AG09309 (cell line): ENCODE measurements at places on chromosomes 11 and 22.

- DNase-seq, result no peak
Measured at GRCh38 chr11:126426106-126426505, 70.6 kb downstream of the ST3GAL4 start.

DNA sequence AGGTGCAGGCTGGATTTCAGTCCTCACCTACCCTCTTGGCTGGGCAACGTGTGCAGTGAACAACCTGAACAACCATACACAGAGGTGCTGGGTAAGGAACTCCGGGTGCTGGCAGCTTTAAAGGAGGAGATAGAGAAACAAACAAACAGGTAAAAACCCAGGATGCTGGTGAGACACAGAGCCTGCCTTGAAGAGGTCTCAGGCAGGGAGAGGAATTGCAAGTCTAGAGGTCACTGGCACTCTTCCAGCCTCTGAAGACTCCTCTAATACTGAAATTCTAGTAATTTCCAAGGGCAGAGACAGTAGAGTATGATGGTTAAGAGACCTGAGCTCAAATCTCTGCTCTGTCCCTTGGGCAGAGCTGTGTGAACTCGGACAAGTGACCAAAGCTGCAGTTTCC, 192.5 kb downstream of the CEP164 start:
- no peak for DNase-seq

- DNase-seq, result no peak
Measured at GRCh38 chr11:109155291-109155690, 266.7 kb upstream of the C11orf87 start.

- DNase-seq, result no peak
Measured at GRCh38 chr11:2838091-2838490, 47.5 kb downstream of the CDKN1C start.

DNA sequence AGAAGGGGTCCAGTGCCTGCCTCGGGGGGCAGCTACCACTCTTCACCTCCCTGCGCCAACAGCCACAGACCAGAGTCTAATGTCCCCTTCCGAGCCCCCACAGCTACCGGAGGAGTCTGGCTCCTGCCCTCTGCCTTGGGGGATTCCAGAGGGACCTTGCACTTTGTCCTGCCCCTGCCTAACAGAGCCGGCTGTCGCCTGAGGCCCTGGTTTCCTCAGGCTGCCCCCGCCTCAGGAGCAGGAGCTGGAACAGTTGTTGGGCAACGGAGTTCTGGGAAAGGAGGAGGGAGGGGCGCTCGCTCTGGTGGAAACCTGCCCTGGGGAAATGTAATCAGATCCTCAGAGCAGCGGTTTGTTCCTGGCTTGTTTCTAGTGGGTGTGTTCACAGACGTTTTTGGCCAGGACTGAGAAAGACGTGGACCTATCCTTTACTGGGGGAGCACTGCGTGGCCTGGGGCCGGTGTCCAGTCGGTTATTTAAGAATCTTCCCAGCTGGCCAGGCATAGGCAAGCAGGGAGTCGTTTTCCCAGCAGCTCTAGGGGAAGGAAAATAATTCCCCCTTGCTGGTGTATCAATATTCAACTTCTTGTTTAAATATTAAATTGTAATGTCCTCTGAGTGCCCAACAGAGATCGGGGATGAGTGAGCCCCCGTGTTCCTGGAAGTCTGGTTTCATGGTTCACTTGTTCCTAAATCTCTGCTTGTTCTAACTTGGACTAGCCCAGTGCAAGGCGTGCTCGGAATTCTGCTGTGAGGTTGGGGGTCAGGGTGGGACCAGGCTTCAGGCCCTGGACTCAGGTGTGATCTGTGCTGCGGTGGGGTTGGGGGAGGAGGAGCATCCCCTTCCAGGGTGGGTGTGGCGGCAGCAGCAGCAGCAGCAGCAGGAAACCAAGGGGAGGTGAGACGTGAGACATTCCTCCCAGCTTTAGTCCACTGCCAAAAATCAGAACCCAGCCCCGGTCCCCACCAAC, 32.1 kb downstream of the A4GALT start:
- peak; percentile 89 for DNase-seq

DNA sequence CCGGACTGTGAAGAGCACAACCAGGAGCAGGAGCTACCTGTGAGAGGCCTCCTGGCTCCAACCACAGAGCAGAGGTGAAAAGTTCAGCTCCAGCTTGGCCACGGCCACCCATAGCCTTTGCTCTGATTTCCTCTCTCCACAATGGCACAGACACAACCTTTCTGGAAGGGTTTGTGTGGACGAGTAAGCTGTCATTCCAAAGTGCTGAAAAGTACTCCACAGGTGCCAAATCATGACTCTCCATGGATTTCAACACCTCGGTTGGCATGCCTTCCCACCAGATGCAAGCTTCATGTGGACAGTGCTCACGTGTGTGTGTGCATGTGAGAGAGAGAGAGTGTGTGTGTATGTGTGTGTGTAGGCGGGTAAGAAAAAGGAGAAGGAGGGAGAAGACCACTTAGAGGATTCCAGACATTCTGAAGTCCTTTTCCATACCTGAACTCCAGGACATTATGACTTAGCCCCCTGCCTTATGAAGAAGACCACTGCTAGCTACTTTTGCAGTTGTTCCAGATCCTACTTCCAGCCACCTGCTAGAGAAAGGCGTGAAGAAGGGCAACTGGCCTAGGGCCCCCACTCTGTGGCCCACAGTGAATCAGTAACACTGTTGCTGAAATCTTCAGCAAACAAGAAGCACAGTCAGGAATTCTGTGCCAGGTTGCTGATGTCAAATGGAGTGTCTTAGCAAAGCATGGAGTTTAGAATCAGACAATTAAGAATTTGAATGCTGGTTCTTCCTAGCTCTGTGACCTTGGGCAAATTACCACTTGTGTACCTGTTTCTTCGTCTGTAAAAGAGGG, 13.9 kb upstream of the NAV2 start:
- DNase-seq, result peak; percentile 78

- DNase-seq, result no peak
Measured at GRCh38 chr11:46198245-46199240, 77.3 kb upstream of the PHF21A start.

- DNase-seq, result no peak
Measured at GRCh38 chr11:58637371-58637770, 14.9 kb downstream of the CNTF start.

DNA sequence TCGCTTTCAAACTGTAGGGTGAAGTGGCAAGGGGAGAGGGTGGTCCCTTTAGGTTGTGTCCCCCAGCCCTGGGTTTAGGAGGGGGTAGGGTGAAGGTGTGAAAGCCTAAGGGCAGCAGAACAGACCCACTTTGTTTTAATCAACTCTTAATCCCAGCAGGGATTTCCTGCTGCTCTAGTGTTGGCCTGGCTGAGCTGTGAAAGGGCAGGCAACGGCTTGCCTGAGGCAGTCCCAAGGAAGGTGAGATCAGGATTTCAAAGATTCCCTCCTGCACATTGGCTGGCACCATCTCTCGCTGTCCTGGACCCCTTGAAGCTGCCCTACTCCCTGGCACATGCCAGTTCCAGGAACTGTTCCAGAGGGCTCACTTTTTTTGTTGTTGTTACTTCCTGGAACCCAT, 221.3 kb downstream of the INSC start:
- DNase-seq, result no peak

DNA sequence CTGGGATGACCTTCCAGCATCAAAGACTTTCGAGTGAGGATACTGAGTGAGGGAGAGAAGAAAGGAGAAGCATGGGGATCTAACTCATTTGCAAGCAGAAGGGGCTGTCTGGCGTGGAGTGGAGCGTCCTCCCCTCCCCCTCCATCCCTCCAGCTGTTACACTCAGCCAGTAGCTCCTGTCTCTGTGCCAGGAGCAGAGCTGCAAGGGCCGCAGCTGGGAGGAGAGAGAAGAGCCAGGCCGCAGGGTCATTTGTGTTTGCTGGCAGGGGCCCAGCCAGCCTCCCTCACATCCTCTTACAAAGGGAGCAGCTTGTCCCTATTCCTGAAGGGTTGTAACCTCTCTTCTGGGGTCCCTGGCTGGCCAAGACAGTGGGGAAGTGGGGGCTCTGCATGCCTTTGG, 57.9 kb downstream of the NECTIN1 start:
- peak; percentile 11 for DNase-seq

DNA sequence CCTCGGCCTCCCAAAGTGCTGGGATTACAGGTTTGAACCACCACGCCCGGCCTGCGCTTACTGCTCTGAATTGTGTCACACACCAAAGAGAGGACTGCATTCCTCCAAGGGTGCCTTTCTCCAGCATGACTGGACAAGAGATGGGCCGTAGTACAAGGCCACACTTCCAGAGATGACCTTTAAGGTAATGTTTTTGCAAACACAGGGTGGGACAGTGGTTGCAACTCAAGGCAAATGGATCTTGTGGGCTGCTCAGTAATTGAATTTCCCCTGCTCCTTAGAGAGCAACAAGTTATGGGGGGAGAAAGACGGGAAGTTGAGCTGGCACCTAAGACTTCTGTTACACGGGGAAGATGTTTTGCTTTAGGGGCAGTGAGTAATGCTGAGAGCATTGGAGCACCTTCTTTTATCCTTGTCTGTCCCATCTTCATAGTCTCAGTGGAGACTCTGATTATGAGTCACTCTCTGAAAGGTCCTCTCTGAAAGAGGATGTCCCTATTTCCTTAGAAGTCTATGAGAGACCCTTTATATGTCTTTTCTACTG, 66.3 kb downstream of the C11orf91 start:
- no peak for DNase-seq

- no peak for DNase-seq
Measured at GRCh38 chr11:96990914-96991313, 601.1 kb downstream of the JRKL start.

DNA sequence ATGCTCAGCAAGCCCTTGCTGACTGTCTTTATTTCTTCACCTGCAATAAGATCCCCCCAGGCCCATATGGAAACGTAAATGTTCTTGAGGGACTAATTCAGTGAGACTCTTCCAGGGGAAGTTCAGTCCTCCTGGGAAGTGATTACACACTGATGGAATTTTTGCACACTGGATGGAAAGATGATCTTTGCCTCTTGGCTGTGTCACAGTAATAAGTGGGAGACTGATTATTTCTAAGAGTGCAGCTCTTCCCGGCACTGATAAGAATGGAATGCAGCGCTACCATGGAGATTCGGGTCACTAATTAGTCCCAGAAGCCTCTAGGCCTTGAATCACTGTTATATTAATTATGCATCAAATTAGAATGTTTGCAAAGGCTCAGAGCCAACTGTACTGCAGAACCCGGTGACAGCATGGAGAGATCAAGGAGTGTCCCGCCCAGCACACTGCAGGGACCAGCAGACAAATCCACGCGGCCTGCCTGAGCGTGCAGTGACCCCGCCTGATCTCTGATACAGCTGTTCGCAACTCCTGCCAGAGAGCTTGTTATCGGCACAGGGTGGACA, 178.3 kb downstream of the SNX19 start:
- peak; percentile 59 for DNase-seq

GRCh38 chr22:37276776-37277175, 5.5 kb upstream of the CYTH4 start:
- DNase-seq, result no peak

- no peak for DNase-seq
Measured at GRCh38 chr11:32107647-32108046, 16.8 kb downstream of the RCN1 start.

GRCh38 chr11:88231894-88232482, 56.7 kb upstream of the RAB38 start:
- peak; percentile 5 for DNase-seq

GRCh38 chr22:22959147-22959827, 71.7 kb downstream of the IGLL5 start:
- DNase-seq, result no peak

- no peak for DNase-seq
Measured at GRCh38 chr22:42957958-42958357, 57.0 kb downstream of the PACSIN2 start.

GRCh38 chr11:120715239-120715638, 203.7 kb downstream of the GRIK4 start:
- DNase-seq, result no peak

DNA sequence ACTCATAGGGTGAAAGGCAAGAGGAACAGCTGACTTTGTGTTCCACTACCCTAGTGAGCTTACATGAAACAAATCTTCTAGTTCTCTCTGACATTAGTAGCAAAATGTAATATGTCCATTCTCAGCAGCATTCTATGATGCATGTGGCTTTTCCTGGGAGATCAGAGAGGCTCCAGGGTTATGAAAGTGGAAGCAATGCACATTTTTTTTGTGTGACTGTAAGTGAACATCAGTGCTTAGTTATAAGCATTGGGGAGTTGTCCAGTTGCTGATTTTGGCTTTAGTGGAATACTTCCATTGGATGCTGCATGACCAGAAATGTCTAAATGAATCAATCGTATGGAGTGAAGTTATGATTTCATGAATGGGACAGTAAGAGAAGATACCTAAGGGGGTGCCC, 255.9 kb downstream of the FAT3 start:
- peak; percentile 2 for DNase-seq

- no peak for DNase-seq
Measured at GRCh38 chr11:44305026-44305469, 4.9 kb downstream of the ALX4 start.

DNA sequence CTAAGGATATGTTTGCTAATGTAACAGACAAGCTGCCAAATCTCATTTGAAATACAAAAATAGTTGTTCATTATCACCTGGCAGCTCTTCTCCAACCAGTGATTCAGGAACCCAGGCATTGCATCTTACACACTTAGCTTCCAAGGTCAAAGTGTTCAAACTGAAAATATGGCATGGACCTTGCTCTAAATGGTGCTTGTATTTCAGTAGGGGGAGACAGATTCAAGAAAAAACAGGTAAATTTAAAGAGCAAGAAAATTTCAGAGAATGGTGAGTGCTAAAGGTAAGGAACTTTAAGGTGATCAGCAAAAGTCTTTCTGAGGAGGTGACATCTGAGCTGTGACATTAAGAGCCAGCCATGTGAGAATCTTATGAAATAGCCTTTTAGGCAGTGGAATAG, 82.8 kb upstream of the E2F8 start:
- DNase-seq, result no peak

GRCh38 chr11:31806928-31807798, 4.0 kb downstream of the PAX6 start:
- DNase-seq, result no peak

DNA sequence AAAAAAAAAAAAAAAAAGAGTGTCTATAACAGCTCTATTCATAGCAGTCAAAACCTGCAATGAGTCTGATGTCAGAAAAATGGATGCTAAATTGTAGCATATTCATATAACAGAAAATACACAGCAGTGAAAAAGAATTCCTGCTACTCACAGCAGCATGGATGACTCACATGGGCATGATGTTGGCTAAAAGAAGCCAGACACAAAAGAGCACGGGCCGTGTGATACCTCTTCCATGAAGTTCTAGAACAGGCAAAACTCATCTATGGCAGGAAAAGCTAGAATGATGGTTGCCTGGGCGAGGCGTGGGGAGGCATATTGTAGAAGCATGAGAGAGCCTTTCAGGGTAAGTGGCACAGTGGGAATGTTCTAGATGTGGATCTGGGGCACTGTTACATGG, 18.9 kb downstream of the PLAAT3 start:
- DNase-seq, result no peak

DNA sequence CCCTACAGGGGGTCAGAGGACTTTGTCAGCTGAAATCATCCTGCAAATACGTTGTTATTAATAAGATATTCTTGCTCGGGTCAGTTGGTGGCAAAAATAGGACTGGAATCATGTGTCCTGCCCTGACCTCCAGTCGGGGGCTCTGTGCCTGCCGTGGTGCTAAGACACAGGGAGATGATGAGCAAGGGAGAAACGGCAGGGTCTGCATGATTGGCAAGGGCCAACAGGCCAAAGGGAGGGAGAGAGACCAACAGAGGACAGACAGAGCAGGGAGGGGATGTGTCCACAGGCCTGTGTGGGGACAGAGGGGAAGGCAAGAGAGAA, 10.4 kb upstream of the TSKU start:
- DNase-seq, result no peak
